8988T (cell line): ENCODE measurements at places on chromosomes 16 and 17.

DNA sequence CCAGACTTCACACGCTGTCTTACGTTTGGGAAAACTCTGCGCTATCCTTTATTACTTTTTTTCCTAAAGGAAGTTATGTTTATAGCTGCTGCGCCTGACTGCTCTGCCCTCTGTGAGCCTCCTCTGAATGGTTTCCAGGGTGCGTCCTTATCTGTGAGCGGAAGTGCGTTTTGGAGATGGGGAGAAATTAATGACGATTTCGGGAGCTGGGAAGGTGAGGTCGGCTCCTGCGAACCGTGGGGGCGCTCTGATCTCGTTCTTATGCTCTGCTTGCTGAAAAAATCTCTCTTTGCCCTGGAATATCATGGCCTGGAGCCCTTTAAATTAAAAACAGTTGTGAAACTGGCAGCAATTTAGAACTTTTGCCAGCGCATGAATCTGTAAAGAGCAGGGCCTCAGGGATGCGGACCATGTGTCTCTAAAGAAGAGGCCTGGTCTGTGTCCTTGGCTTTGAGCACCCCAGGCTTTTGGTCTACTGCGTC is 135.7 kb upstream of the ZFHX3 start:
- DNase-seq, result no peak

DNA sequence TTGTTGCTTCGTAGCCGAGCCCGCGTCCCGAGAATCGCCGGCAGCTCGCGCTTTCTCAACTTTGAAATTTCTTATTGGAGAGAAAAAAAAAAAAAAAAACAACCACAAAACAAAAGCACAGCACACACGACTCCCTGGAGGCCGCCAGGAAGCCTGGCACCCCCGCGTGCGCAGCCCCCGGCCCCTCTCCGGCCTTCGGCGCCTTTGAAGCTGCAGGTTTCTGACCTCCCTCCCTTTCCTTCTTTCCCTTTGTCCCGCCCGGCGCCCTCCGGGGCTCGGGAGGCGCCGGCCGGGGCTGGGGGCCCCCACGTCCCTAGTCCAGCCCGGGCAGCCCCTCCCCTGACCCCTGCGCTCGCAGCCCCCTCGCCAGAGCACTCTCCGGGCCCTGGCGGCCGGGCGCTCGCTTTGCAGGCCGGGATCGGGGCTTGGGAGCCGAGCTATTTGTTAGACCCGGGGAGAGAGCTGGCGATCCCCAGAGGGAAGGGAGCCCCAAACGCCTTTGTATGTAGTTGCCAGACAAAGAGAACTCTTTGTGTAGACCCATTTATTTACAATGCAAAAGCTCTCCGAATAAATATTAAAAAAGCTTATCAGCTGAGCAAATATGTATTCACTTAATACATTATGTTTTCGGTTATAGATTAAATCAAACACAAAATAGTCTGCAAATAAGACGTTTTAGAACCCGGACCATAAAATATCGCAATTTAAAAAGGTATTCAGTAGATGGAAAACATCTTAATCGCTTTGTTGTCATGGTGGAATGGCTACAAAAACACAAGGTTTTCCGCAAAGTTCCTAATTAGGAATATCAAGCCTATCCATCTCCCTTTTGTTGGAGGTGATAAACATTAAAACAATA is 2.3 kb downstream of the BAHCC1 start:
- no peak for DNase-seq

DNA sequence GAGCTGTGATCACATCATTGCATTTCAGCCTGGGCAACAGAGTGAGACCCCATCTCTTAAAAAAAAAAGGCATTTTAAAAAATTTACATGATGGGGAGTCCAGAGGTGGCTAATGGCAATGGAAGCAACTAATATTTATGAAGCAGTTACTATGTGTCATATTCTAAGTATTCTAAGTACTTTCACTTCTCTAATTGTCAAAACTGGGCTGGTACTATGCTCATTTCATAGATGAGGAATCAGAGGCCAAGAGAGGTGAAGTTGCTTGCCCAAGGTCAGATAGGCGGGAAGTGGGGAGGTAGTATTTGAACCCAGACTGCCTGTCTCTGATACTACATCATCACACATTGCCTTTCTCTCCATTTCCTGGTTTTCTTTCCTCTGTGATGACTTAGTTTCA is 50.7 kb downstream of the SLC5A11 start:
- no peak for DNase-seq

- DNase-seq, result no peak
These were observed 83.9 kb downstream of the HIC1 start for GRCh38 chr17:2138761-2139160.

DNA sequence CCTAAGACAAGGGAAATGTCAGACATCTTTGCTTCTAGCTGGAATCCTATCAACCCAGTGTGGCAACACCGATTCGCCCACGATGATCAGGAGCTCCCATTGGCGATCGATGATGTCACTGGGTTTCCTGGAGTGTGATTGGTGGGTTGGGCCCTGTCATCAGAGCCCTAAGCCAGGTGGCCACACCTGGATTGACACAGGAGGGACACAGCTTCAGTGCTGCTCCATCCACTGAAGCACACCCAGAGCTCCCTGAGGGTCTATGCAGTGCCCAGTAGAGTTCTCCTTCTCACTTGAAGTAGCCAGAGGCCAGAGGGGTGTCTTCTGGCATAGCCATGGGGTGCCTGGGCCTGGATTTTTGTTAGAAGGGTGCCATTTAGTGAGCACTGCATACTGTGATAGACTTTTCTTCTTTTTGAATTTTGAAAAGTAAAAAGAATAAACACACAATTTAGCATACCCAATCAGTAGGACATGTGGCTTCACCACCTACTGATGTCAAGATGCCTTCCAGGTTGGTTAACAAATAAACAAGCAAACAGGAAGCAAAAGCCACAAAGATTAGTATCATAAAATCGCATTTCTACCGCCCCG is 77.6 kb downstream of the CMIP start:
- no peak for DNase-seq

DNA sequence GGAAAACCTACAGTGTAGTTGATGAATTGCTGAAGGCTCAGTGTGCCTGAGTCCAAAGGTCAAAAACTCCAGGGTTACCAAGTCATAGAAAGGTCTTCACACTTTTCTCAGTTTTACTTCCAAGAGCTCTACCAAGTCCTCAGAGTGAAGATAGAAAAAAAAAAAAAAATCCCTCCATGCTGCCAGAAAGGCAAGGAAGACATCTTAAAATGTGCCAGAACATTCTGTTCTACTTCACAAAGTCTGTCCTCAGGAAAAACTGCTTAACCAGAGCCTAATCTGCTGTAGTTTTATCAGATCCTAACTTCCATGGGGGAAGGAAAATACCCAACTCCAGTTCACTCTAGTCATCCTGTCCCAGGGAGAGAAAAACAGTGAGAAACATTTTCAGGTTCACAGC is 175.6 kb upstream of the CDH11 start:
- no peak for DNase-seq

DNA sequence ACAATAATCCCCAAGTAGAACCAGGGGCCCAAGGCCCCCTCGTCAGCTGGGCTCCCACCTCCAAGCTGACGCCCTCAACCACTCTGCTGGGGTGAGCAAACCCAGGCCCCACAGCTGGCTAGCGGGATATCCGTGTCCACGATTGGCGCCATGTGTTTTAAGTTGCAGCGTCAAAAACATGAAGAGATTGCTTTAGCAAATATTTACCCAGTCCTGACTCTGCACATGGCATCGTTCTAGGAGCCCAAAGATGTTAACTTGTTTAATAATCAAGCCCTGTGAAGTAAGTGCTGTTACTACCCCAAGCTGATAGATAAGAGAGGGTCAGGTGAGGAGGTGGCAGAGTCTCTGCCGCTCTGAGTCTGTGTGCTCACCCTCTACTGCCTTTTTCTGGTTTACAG is 344 bp upstream of the SEPTIN12 start:
- no peak for DNase-seq

DNA sequence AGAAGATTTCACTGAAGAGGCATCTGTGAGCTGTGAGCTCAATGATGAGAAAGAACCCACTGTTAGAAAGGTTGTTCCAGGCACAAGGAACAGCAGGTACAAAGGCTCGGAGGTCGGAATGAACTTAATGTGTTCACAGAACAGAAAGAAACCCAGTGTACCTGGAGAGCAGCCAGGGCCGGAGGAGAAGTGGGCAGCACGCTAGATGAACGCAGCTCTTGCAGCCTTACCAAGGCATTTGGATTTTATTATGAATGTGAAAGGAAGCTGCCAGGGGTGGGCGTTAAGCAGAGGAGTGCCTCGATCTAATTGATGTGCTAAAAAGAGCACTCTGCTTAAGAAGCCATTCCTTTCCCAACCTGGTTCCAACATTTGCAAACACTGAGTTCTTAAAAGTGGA is 19.0 kb downstream of the EEF2K start:
- no peak for DNase-seq

GRCh38 chr17:74192950-74193781 is 10.3 kb upstream of the RPL38 start:
- no peak for DNase-seq

DNA sequence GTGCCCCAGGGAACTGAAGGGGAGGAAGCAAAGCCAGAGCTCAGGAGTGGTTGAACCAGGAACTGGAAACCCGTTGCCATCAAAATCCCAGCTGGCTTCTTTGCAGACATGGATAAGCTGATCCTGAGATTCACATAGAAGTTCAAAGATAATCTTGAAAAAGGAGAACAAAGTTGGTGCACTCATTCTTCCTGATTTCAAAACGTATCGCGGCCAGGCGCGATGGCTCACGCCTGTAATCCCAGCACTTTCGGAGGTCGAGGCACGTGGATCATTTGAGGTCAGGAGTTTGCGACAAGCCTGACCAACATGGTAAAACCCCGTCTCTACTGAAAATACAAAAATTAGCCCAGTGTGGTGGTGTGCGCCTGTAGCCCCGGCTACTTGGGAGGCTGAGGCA is 7.1 kb downstream of the RAP1GAP2 start:
- no peak for DNase-seq

GRCh38 chr17:44177640-44178039 is 7.1 kb downstream of the ASB16 start:
- no peak for DNase-seq

- DNase-seq, result no peak
These were observed 653.2 kb downstream of the HS3ST4 start for GRCh38 chr16:26344976-26345375.

DNA sequence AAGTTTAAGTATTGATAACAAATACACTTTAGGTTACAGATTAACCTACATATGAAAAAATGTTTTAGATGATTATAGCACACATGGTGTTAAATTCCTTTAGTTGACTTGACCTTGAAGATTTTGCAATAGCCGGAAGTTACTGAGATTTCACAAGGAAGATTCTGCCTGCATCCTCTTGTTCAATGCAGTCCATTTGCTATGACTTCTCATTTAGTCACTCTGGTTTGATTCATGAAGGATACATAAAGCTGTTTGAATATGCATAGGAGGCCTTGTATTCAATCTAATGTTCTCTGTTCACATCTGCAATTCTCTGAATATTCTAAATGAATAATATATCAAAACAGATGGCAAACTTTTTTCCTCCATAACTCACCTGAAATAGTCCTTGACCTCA is 870.2 kb upstream of the GOT2 start:
- DNase-seq, result no peak

DNA sequence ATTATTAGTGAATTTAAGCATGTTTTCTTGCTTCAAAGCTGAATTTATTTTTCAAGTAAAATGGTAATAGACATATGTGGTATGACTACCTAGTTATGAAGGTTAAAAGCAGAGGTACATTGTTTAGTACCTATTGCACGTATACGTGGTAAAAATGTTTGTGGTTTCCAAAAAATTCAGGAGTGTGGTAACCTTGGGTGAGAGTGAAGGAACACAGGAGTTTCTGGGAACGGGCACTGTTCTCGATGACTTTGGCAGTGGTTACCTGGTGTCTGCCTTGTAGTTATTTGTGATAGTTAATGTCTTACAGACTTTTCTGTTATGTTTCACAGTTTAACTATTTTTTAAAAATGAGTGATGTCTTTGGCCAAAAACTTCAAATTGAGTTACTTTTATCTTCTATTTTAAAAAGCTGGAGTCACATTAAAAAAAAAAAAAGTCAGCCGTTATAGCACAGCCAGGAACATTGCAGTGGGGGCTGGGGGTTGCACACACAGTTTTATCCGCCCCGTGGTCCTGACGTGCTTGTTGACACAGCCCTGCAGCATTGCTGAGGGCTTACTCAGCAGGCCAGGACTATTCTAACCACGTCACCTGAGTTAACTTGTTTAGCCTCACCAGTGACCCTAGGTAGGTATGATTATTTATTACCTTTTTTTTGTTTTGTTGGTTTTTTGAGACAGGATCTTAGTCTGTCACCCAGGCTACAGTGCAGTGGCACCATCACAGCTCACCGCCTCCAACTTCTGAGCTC is 10.9 kb downstream of the JPT2 start:
- no peak for DNase-seq

DNA sequence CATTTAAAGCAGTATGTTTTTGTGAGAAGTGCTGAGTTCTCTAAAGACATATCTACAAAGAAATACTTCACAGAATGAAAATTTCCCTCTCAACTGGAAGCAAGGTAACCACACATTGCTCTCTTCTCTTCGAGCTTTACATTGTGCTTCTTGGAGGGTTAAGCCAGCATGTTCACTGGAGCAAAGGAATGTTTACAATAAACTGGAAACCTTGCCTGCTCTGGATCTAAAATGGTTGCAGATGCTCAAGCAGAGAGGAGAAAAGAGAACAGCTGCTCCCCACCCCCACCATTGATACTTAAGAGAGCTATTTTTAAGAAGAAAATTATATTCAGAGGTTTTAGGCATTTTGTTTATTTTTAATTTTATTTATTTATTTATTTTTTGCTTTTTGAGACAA is 213.1 kb downstream of the CEP112 start:
- no peak for DNase-seq

DNA sequence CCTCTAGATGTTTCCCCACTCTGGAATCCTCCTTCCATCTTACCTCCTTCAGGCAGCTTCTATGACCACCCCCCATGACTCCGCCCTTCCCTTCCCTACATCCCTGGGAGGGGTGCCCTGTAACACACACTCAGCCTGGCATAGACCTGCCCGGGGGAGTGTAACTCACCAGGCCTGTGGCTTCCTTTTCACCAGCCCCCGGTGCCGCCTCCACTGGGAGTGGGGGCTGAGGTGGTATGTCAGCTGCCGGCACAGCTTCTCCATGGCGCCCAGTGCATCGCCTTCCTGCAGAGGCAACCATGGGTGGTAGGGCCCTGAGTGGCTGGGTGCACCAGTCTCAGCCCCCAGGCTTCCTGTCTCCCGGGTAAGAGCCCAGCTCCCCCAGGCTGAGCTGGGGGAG is 32.3 kb downstream of the TRPV2 start:
- no peak for DNase-seq

- no peak for DNase-seq
These were observed 4.2 kb downstream of the SGCA start for GRCh38 chr17:50169881-50170459.
